ENCODE measurements at places on chromosomes 1 and 21.

- no peak for DNase-seq
Observed at GRCh38 chr21:34284666-34285065, 79.1 kb upstream of the KCNE2 start.

DNA sequence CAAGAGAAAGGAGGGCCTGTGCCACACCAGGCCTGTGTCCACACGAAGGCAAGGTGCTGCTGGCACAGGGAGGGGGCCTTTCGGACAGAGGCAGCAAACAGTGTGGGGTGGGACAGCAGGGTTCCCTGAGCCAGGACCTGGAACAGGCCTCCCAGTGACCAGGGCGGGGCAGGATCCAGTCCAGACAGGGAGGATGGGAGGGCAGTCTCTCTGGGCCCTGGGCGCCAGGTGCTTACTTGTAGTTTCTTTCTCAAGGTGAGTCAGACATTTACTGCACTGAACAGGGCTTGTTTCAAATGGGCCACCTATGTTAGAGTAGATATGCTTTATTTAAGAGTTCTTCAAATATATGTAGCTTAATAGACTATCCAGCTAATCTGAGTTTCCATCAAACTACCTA lies 52.8 kb upstream of the STUM start:
- no peak for DNase-seq

DNA sequence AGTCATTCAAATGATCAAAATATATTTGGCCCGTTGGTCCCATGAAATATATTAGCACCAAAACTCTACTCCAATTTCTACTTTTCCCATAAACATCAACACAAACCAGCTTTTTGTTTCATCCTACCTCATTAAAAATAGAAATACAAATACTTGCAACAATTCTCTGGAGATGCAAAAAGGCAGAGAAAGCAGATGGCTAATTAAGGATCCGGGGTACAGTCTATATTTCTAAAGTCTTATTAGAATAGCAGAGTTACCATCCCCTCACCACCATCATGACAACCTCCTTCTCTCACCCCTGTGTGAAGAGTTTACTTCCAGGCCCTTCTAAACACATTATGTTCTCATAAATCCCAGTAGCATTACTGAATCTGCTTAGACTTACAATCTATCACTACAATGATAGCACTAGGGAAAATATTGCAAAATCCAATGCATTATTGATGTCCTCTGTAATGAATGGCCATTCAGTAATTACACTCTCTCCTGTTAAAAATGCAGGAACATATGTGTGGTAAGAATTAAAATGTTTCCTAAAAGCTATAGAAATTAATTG lies 133.8 kb downstream of the HHIPL2 start:
- DNase-seq, result no peak

DNA sequence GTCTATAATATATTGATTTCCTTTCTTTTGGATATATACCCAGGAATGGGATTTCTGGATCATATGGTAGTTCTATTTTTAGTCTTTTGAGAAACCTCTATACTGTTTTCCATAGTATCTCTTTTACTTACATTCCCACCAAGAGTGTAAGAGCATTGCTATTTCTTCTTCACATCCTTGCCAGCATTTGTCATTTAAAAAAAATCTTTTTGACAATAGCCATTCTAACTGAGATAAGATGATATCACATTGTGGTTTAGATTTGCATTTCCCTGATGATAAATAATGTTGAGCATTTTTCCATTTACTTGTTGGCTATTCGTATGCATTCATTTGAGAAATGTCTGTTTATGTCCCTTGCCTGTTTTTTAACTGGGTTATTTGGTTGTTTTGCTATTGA lies 467.4 kb downstream of the COL11A1 start:
- DNase-seq, result no peak

Measured in ovary (tissue), 10 donors.